ENCODE measurements at places on chromosomes 1 and 21.

GRCh38 chr1:40241362-40241761, 6.4 kb upstream of the TMCO2 start:
- no peak for DNase-seq

DNA sequence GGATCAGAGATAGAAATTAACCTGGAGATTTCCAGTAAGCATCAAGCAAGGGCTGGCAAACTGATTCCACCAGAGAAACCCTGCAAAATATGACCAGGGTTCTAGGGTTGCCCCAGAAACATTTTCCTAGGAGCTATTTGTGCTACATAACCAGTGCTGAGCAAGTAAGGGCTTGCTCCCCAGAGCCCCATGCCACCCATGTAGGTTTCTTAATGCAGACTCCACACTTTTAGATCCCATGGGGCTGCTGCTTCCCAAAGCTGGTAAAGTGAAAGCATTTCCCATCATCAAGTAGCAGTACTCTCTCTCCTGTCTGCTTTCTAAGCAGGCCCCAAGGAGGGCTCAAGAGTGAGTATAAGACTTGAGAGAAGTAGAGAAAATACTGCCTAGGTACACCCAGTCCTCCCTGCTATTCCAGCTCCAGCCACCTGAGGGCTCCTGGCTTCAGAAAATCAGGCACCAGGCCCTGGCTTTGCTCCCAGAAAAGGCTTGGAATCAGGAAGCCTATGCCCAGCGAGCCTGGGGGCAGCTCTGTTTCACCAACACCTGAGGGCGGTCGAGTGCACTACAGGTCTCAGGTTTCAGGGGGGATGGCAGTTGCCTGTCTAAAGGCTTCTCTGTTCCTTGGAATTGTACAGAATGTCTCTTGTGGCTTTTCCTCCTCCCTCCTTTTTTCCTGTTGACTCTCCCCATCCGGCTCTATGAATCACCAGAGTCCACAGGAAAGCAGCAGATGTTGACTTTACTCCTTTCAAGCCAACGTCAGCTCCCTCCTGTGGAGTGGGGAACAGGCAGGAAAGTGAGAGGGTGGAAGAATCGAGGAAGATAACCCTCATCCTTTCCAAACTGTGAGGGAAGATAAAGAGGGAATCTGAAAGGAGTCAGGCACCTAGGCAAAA, 6.2 kb upstream of the ANKRD35 start:
- DNase-seq: peak; percentile 87

GRCh38 chr21:45363921-45364467, 41.0 kb upstream of the COL18A1 start:
- peak; percentile 55 for DNase-seq

- DNase-seq: peak; percentile 67
Measured at GRCh38 chr1:94463765-94464330, 45.7 kb downstream of the ABCD3 start.

DNA sequence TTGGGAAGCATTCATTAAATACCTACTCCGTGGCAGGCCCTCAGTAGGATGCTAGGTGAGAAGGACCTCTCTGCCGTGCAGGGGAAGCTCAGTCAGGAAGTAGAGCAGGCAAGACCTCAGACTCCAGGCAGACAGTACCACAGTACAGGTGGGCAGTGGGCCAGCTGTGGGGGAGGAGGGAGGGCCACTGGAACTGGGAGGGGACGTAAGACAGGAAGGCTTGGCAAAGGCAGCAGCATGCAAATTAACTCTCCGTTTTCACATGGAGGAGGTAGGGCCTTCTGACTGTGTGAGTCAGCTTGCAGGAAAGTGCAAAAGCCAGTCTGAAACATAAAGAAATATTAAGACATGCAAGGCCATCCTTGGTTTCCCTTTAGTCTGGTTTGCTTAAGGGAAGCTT, 157.7 kb downstream of the TRIM33 start:
- DNase-seq: peak; percentile 40

GRCh38 chr21:35942211-35943144, 117.8 kb downstream of the SETD4 start:
- no peak for DNase-seq

GRCh38 chr1:22133247-22133930, 9.5 kb downstream of the WNT4 start:
- no peak for DNase-seq

DNA sequence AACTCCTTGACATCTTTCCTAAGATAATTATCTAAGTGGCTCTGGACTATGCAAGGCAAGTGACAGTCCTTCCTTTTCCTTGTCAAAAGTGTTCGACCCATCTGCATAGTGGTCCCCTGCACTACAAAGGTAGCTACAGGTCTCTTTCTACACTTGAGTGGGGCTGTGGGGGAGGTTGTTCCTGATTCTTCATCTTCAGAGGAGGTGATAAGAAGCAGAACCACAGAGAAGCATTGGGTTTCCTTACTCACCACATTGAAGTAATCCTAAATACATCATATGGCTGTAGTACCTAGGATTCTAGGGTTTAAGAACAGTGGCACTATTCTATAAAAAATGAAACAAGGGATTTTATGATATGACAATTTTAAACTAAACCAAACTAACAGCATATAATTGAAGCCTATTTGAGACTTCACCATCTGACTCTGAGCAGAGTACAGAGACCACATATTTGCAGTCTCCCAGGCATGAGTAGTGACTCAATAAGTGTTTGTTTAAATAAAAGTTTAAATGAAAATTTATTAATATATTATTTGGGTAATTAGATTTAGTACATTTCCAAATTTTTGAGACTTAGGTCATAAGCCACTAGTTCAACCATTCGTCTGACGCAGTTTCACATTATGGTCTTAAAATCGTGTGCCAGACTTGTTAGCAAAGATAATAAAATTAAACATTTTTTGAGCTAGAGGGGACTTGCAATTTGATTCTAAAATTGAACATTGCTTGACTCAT, 54.9 kb upstream of the NEK7 start:
- DNase-seq: no peak

DNA sequence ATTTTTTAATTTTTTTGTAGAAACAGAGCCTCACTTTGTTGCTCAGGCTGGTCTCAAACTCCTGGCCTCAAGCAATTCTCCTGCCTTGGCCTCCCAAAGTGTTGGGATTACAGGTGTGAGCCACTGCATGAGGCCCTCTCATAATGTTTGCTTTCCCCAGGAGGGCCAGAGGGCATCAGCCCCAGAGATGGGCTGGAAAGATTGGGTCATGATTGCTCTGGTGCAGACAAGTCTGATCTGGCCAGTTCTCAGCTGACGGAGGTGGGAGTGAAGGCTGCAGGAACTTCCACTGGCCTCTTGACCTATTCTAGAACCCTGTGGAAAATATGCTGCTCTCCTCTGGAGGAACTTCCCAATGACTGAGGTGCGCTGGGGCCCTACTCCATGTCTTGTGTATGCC, 43.4 kb upstream of the RD3 start:
- DNase-seq: no peak

DNA sequence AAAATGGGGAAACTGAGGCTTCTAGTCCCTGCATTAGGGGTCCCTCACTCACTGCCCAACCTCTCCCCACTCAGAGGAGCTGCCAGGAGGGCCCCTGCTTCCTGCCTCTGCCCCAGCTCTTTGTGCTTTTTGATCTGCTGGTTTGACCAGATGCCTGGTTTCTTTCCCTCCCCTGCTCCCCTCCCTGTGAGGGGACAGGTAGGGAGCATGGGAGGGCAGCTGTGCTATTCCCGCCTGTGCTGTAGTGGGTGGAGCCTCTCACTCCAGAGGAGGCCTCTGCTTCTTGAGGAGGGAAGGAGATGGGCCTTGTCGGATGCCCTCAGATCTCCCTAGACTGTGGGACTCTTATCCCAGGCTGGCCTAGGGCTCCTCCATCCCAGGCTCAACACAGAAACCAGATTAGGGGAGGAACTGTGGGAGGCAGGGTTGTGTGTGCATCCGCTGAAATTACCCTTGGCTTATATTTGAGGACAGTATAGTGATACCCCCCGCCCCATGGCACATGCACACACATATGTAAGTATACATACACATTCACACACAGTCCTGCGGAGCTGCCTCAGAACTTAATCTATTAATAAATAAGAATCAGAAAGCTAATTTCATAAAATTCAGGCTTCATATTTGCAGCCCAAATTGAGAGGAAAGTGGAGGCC, 4.6 kb downstream of the BOLA1 start:
- DNase-seq: no peak

DNA sequence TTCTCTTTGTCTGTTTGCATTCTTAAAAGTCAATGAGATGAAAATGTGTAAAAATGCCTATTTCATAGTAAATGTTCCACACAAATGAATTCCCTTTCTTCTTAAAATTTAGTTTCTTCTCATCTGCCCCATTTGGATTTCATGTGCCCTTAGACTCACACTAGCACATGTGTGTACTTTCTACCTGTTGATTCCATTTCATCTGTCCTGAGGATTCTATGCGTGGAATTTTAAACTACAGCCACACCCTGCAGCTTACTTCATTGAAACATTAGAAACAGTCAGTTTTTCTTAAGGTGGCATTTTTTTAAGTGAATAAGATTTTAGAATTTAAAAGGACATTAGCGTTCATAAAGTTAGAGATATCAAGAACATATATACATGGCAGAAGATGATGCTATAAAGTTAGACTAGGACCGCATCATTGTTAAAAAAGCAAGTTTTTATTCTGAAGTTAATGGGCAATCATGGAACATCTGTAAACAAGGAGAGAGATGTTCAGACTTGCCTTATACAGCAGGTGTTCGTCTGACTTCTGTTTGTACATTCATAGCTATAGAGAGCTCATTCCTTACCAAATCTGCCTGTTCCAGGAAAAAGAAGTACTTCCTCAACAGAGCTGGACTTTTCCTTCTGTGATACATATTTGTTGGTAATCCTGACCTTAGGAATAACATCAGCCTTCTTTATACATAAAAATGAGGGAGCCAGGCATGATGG, 3.9 kb upstream of the TUT4 start:
- DNase-seq: no peak

GRCh38 chr1:179141592-179142251, 59.9 kb downstream of the TOR3A start:
- no peak for DNase-seq

DNA sequence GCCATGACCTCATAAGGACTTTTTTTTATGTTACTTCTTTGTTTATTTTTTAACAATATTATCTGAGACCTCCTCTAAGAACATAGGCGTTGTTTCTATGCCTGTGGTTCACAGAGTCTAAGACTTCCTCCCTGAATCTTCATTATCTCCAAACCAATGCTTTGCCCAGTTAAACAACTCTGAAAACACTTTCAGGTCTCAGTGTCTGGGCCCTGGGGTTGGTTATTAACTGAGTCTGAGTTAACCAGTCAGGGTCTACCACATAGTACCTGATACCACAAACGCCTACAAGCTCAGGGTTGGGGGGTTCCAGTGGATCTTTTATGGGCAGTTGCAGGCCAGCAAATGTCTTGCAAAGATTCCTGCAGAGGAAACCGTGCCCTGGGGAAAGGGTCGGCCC, 138.2 kb downstream of the AJAP1 start:
- DNase-seq: no peak

DNA sequence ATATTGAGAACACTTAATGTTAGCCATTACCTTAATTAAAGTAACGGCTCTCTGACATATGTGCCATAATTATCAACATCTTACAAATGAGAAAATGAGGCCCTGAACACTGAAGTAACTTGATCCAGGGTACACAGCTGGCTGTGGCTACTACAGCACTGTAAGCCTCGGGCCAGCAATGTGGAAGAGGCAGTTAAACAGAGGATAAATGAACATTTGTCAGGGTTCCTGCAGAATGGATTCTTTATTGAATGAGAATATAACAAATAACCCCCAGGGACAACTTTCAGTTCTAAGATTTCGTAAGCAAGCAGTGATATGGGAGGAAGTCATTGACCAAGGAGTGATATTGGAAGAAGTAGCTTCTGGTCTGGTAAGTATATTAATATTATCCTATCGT, 70.5 kb upstream of the SCYL3 start:
- no peak for DNase-seq

- no peak for DNase-seq
Measured at GRCh38 chr21:17449701-17450100, 63.1 kb upstream of the CXADR start.

- DNase-seq: peak; percentile 95
Measured at GRCh38 chr1:225881959-225882693, at the start of gene TMEM63A. TSS of gene TMEM63A (minus strand) at chr1:225882380. CDS start at chr1:225877580, 4,800 bp downstream.

- DNase-seq: no peak
Measured at GRCh38 chr1:38558055-38558454, 301.5 kb downstream of the RRAGC start.

DNA sequence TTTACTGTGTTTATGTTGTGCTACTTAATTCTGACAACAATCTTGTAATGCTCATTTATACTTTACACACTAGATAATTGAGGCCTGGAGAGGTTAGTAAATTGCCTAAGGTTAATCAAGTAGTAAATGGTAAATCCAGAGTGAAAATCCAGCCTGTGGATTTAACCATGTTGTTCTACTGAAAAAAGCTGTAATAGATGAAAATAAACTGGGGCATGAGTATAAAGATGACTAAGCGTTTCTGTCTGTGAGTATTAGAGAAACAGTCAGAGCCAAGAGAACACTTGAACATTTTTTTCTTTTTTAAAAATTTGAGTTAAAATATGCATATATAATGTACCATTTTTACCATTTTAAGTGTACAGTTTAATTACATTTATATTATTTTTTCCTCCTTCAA, 47.9 kb upstream of the LEPR start:
- DNase-seq: no peak

- DNase-seq: no peak
Measured at GRCh38 chr1:67773462-67773861, 59.8 kb downstream of the GNG12 start.

DNA sequence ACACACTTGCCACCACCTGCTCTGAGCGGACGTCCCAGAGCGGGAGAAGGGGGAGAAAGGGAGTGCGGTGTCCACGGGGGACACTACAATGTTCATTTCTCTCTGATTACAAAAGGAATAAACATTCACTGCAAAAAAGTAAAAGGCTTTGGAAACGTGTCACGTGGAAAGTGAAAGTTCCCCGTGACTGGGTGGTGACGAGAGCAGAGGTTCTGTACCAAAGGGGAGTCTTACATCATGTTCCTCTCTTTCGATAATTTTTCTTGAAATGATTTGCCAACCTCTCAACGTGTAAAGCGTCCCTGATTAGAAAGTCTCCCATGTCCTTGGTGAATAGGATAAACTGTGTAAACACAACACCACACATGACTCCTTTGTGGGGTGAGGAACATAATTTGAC, 22.0 kb upstream of the PRDM15 start:
- DNase-seq: no peak

- no peak for DNase-seq
Measured at GRCh38 chr1:187384504-187384903, 555.8 kb downstream of the PLA2G4A start.

All from mucosa of descending colon (tissue), 3 donors.